ENCODE measurements at places on chromosomes 2 and 18. TPM values are rescaled to one million over a fixed set of nuclear protein-coding genes. Genes with fewer than 3 reads are reported as not detected.
A peak's percentile ranks its signal among the peaks of the same experiment; 100 is the strongest.

DNA sequence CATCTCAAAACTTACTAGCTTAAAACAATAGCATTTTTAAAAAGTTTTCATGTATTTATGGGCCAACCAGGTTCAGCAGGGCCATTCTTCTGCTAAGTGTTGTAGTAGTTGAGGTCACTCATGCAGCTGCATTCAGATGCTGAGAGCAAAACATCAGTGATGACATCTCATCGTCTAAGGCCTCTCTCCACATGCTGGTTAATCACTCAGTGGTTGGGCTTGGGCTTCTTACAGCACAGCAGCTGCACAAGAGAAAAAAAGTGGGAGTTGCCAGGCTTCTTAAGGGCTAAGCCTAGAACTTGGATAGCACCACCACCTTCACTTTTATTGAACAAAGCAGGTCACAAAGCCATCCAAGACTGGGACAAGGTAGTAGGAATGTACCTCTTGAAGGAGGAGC, 190.3 kb downstream of the IRS1 start:
- H3K27ac ChIP-seq: no peak overlapping the region
- H3K4me3 ChIP-seq: no peak overlapping the region
- no peak for DNase-seq

- H3K4me3 ChIP-seq: no peak overlapping the region
- no peak for DNase-seq
- H3K27ac ChIP-seq: no peak overlapping the region
- no peaks in the 10 kb centered on the region for H3K36me3 ChIP-seq
Measured at GRCh38 chr2:33212151-33212550, 264.3 kb upstream of the RASGRP3 start.

- no peaks in the 10 kb centered on the region for H3K36me3 ChIP-seq
- no peaks in the 10 kb centered on the region for H3K27me3 ChIP-seq
- DNase-seq: no peak
- H3K4me1 ChIP-seq: no peaks in the 10 kb centered on the region
Measured at GRCh38 chr2:58557176-58557575, 316.1 kb upstream of the FANCL start.

- peak; percentile 28 for DNase-seq
- H3K27me3 ChIP-seq: no peaks in the 10 kb centered on the region
- H3K4me1 ChIP-seq: peaks cover 19% of the 10 kb centered on the region
Measured at GRCh38 chr18:23307567-23308295, 145.4 kb upstream of the RIOK3 start.

NLRC4 gene
- 5.6 TPM for total RNA-seq

DNA sequence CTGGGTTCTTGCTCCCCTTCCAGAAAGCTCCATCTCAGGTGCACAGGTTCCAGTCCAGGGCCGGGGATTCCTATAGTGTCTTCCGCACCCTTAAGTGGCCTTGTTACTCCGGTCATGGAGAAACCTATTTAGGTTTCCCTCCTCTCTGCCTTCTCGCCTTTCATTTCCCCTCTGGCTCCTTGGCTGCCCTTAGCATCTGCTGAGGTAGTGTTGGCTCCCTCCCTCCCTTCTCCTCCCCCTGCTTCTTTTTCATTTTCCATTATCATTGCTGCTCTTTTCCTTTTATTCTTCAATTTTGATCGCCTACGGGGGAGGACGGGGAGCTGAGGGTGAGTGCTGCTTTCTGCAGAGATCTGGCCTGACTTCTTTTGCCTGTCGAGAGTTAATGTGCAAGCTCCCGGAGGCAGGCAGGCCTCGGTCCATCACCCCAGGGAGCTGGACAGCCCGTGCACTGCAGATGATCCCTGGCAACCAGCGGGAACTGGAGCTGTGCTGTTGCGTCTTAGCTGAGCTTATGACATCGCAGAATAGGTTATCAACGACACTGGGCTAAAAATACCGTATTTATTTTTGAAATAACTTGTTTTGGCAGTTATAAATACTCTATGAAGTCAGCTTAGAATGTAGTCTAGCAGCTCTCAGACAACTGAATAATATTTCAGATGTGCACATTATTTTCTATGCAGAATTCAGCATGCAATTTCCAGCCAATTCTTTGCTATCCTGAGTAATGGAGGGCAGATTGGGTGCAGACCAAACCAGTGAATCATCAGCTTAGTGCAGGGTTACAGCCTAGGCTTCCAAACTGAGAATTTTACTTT, 141.9 kb downstream of the SLC4A3 start:
- no peak overlapping the region for H3K4me3 ChIP-seq
- H3K27me3 ChIP-seq: no peaks in the 10 kb centered on the region
- H3K4me1 ChIP-seq: no peaks in the 10 kb centered on the region
- H3K27ac ChIP-seq: no peak overlapping the region
- H3K36me3 ChIP-seq: no peaks in the 10 kb centered on the region

- H3K27me3 ChIP-seq: no peaks in the 10 kb centered on the region
- H3K36me3 ChIP-seq: no peaks in the 10 kb centered on the region
- DNase-seq: no peak
- H3K4me3 ChIP-seq: no peak overlapping the region
- no peak overlapping the region for H3K27ac ChIP-seq
Measured at GRCh38 chr2:175277772-175278171, 96.3 kb upstream of the ATP5MC3 start.

DNA sequence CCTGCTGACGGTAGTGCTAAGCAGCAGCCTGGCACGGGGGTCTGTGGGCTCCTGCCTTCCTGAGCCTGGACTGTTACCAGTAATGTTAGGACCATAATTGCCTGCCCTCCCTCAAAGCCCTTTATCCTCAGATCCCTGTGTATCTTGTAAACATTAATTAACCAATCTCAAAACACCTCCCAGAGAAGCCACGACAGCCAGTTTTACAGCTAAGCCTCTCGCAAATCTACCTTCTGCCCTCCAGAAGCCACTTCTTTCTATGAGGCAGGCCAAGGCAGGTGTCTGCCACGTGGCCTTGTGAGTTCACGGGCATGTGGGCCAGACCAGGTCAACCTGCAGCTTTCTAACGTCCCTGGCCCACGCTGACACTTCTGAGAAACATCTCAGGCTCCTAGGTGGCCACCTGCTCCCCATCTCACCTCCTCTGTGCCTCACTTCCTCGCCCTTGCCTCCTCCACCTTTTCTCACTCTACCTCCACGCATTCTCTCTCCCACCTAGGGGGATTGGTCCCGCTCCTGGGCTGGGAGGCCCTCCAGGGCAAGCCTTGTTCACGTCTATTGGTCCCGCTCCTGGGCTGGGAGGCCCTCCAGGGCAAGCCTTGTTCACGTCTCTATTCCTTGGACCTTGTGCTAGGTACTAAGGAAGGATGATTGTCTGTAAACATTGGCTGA, 64.3 kb downstream of the EDAR start:
- no peak overlapping the region for H3K4me3 ChIP-seq
- no peak for DNase-seq
- no peaks in the 10 kb centered on the region for H3K27me3 ChIP-seq
- no peak overlapping the region for H3K27ac ChIP-seq

DNA sequence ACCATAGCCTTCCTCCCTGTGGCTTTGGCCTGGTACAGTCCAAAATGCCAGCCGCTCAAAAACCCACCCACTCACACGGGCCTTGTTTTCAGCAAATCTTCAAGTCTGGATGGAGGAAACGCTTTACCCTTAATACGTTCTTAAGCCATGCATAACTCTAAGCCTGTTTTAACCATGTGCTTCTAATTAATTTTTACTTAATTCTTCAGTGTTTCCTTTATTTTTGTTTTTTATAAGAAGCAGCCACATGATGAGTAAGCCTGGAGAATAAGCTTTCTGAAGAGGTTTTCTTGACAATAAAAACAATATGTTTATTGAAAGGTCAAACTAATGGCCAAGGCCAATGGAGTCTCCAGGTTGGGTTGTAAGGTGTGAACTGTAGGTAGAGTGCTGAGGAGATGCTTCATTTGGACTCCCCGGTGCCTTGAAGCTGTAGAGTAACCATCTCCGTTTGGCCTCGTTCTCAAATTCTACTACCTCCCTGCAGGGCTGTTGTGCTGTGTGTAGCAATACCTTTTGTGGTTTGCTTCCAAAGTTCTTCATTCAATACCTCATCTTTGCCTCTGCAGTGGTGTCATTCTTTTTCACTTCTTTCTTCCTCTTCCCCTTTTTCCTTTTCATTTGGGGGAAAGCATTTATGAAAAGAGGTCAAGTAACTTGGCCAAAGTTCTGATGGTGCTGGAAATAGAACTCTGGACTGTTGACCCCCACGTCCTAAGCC, 113.7 kb downstream of the PRKCE start:
- no peaks in the 10 kb centered on the region for H3K27me3 ChIP-seq
- H3K4me3 ChIP-seq: no peak overlapping the region
- H3K36me3 ChIP-seq: no peaks in the 10 kb centered on the region
- H3K4me1 ChIP-seq: peaks cover 15% of the 10 kb centered on the region

CRIM1 gene
- total RNA-seq: 41.4 TPM

PLCL1 gene
- 24.0 TPM for total RNA-seq

MYO5B gene
- total RNA-seq: 0.61 TPM

STK36 gene
- 45.3 TPM for total RNA-seq

PSTPIP2 gene
- 7.3 TPM for total RNA-seq

TMEM87B gene
- total RNA-seq: 33.1 TPM

- H3K27me3 ChIP-seq: no peaks in the 10 kb centered on the region
- no peaks in the 10 kb centered on the region for H3K4me1 ChIP-seq
- H3K4me3 ChIP-seq: no peak overlapping the region
Measured at GRCh38 chr18:73777356-73778031, 370.1 kb downstream of the FBXO15 start.

- no peaks in the 10 kb centered on the region for H3K36me3 ChIP-seq
- no peaks in the 10 kb centered on the region for H3K27me3 ChIP-seq
- no peaks in the 10 kb centered on the region for H3K4me1 ChIP-seq
- no peak overlapping the region for H3K27ac ChIP-seq
- H3K4me3 ChIP-seq: no peak overlapping the region
Measured at GRCh38 chr2:153005071-153005730, 286.8 kb downstream of the ARL6IP6 start.

- H3K4me3 ChIP-seq: no peak overlapping the region
- H3K36me3 ChIP-seq: no peaks in the 10 kb centered on the region
- no peak overlapping the region for H3K27ac ChIP-seq
- no peaks in the 10 kb centered on the region for H3K27me3 ChIP-seq
Measured at GRCh38 chr2:229282758-229283546, 11.9 kb upstream of the PID1 start.

GRCh38 chr2:108542071-108542470, 7.8 kb downstream of the LIMS1 start:
- no peaks in the 10 kb centered on the region for H3K4me1 ChIP-seq
- DNase-seq: no peak
- H3K27ac ChIP-seq: peak overlapping the region; percentile 12
- no peaks in the 10 kb centered on the region for H3K27me3 ChIP-seq
- no peaks in the 10 kb centered on the region for H3K36me3 ChIP-seq
- no peak overlapping the region for H3K4me3 ChIP-seq

GRCh38 chr2:150144546-150145298, 342.7 kb downstream of the RND3 start:
- H3K27me3 ChIP-seq: no peaks in the 10 kb centered on the region
- H3K36me3 ChIP-seq: no peaks in the 10 kb centered on the region
- no peak overlapping the region for H3K4me3 ChIP-seq
- H3K4me1 ChIP-seq: no peaks in the 10 kb centered on the region
- no peak overlapping the region for H3K27ac ChIP-seq

- no peaks in the 10 kb centered on the region for H3K27me3 ChIP-seq
- DNase-seq: no peak
- no peaks in the 10 kb centered on the region for H3K36me3 ChIP-seq
- H3K27ac ChIP-seq: no peak overlapping the region
- no peaks in the 10 kb centered on the region for H3K4me1 ChIP-seq
Measured at GRCh38 chr2:29360016-29360784, 245.0 kb downstream of the CLIP4 start.

GRP gene
- not detected for total RNA-seq

DNA sequence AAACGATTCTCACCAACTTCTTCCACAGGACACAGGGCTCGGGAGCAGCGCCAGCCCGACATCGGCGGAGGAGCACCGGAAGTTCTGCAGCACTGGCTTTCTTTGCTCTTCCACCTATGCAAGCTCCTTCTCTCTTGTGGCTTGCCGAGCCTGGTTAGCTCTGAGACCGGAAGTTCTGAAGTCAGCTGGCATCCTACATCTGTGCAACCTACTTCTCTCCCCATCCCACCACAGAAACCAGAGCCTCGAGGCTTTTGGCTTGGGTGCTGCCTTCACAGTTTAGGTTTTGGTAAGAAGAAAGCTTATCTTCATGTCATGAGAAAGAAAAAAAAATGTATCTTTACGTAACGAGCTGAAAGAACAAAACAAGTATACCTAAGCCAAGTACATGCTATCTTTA, 111.7 kb downstream of the ANKRD44 start:
- H3K27ac ChIP-seq: no peak overlapping the region
- H3K36me3 ChIP-seq: no peaks in the 10 kb centered on the region
- peak; percentile 39 for DNase-seq
- no peaks in the 10 kb centered on the region for H3K27me3 ChIP-seq
- H3K4me3 ChIP-seq: peak overlapping the region; percentile 15

DNA sequence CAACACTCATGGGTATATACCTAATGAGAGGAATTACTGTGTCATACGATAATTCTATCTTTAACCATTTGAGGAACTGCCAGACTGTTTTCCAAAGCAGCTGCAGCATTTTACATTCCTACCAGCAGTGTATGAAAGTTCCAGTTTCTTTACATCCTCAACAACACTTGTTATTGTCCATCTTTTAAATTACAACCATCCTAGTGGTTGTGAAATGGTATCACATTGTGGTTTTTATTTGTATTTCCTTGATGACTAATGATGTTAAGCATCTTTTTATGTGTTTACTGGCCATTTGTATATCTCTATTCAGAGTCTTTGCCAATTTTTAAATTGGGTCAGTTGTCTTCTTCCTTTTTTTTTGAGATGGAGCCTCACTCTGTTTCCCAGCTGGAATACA, 4.0 kb upstream of the CKAP2L start:
- H3K27me3 ChIP-seq: no peaks in the 10 kb centered on the region
- H3K4me3 ChIP-seq: no peak overlapping the region
- DNase-seq: no peak
- H3K36me3 ChIP-seq: no peaks in the 10 kb centered on the region
- H3K4me1 ChIP-seq: peaks cover 6% of the 10 kb centered on the region

- H3K27me3 ChIP-seq: no peaks in the 10 kb centered on the region
- no peak overlapping the region for H3K27ac ChIP-seq
- no peak for DNase-seq
- no peaks in the 10 kb centered on the region for H3K4me1 ChIP-seq
- no peaks in the 10 kb centered on the region for H3K36me3 ChIP-seq
- H3K4me3 ChIP-seq: no peak overlapping the region
Measured at GRCh38 chr2:208175840-208176153, 12.4 kb upstream of the CRYGA start.

- no peak for DNase-seq
- H3K4me1 ChIP-seq: no peaks in the 10 kb centered on the region
- no peak overlapping the region for H3K27ac ChIP-seq
- H3K27me3 ChIP-seq: no peaks in the 10 kb centered on the region
- no peaks in the 10 kb centered on the region for H3K36me3 ChIP-seq
Measured at GRCh38 chr2:40033781-40034180, 254.7 kb upstream of the THUMPD2 start.

All from adrenal gland (tissue), 19 donors.